ENCODE measurements at places on chromosomes 2 and 18. TPM values are rescaled to one million over a fixed set of nuclear protein-coding genes. Genes with fewer than 3 reads are reported as not detected.

DNA sequence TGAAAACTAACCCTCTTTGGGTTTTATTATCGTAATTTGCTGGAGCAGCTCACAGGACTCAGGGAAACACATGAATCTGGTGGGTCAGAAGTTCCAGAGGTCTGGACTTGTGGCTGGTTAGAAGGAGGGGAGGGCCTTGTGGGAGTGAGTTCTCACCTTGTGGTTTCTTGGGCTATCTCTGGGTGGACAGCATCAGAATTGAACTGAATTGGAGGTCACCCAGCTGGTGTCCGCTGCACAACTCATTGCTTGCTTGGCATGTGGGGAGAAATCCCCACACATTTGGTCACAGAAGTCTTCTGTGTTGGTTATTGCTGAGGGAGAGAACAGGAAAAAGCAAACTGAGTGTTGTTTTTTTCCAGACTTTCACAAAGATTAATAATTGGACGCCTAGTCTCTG is 27.5 kb downstream of the ZNF892 start:
- no peak overlapping the region for H3K4me3 ChIP-seq
- no peaks in the 10 kb centered on the region for H3K4me1 ChIP-seq
- H3K27me3 ChIP-seq = no peaks in the 10 kb centered on the region
- no peak overlapping the region for H3K27ac ChIP-seq
- no peak for DNase-seq

DNA sequence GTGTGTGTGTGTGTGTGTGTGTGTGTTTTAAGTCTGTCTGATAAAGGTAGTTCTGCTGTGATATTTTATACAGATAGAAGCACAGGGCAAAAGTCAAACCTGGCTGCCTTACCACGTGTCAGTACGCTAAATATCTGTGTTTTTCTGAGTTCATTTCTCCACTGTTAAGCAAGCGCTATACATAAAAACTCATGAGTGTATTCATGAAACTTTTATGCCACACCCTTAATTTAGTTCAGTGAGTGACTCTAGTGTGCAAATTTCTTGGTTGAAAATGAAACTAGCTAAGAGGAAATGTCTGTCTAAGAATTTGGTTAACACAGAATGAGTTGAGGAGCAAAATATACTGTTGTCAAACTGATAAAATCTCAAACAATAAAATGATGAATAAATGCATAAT is 11.2 kb downstream of the CASP10 start:
- H3K4me3 ChIP-seq = no peak overlapping the region
- H3K4me1 ChIP-seq = peaks cover 20% of the 10 kb centered on the region
- H3K36me3 ChIP-seq = peaks cover 54% of the 10 kb centered on the region

- no peak for DNase-seq
- no peaks in the 10 kb centered on the region for H3K27me3 ChIP-seq
- no peaks in the 10 kb centered on the region for H3K36me3 ChIP-seq
- H3K27ac ChIP-seq = no peak overlapping the region
These were observed 360.8 kb downstream of the SOCS6 start for GRCh38 chr18:70649683-70650082.

DNA sequence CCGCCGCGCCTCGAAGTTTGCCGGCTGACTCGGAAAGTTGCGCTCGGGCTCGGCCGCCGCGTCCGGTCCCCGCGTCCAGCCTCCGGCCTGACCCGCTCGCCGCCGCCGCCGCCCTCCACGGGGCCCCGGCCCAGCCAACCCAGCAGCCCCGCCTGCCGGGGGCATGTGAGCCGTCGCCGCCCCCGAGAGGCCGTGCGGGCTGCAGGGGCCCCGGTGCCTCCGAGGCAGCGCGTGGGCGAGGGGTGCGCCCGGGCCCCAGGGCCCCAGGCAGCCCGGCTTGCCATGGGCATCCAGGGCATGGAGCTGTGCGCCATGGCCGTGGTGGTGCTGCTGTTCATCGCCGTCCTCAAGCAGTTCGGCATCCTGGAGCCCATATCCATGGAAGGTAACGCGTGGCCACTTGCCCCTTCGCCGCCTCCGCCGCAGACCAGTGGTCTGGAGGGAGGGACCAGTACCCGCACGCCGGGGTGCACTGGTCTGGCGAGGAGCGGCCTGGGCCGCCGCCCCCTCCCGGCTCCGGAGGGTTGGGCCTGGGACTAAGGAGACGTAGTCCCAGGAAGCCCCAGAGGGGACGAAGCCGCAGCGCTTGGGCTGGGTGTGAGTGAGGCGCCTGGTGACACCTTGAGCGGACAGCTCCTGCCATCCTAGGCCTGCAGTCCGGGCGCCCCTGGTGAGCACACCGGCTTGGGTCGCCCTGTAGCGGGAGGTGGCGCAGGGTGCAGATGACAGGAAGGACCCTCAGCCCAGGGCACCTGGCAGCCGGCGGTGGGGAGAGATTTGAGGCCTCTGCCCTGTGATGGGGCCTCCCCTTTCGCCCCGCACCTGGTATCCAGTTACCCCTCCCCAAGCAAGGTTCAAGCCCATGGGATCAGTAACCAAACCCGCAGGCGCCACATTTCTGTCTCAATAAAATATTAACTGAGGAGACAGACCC is 49.9 kb downstream of the KCNIP3 start:
- H3K27ac ChIP-seq = no peak overlapping the region
- H3K4me1 ChIP-seq = peaks cover 11% of the 10 kb centered on the region
- peak overlapping the region; percentile 39 for H3K4me3 ChIP-seq
- DNase-seq = peak; percentile 66

- no peaks in the 10 kb centered on the region for H3K27me3 ChIP-seq
- H3K4me3 ChIP-seq = no peak overlapping the region
- no peaks in the 10 kb centered on the region for H3K36me3 ChIP-seq
- H3K4me1 ChIP-seq = no peaks in the 10 kb centered on the region
- DNase-seq = no peak
These were observed 43.5 kb downstream of the CALCRL start for GRCh38 chr2:187404431-187405110.

- H3K36me3 ChIP-seq = no peaks in the 10 kb centered on the region
- no peak overlapping the region for H3K27ac ChIP-seq
- H3K4me1 ChIP-seq = peaks cover 30% of the 10 kb centered on the region
- no peak overlapping the region for H3K4me3 ChIP-seq
- no peak for DNase-seq
- no peaks in the 10 kb centered on the region for H3K27me3 ChIP-seq
These were observed 117.1 kb downstream of the ZNF521 start for GRCh38 chr18:25234740-25235345.

- H3K27ac ChIP-seq = no peak overlapping the region
- H3K36me3 ChIP-seq = no peaks in the 10 kb centered on the region
- H3K4me3 ChIP-seq = no peak overlapping the region
- no peaks in the 10 kb centered on the region for H3K27me3 ChIP-seq
- no peak for DNase-seq
These were observed 47.5 kb upstream of the ASB1 start for GRCh38 chr2:238379096-238379810.

DNA sequence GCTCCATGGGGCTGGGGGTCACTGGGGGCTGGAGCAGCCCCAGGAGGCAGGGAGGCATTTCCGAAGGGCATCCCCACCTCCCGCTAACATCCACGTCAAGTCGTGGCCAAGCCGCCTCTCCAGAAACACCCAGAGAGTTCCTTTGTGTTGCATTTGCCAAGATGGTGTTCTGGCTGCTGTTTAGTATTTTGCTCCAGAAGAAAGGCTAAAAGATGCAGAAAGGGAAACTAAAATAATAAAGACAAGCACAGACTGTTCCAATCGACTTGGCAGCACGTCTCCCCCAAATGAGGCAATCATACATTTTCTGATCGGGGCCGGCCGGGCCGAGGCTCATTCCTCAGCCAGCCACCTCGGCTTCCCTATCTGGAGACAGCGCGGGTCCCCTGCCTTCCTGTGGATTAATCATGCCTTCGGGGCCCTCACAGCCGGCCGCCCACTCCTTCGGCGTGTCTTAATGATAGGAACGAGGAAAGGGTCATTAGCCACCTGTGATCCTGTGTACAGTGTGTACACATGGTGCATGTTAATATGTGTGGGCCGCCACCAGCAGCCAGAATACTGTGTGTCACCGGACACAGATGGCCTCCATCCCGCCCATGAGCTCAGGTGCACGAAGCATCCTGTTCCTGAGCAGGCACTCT is 169.2 kb downstream of the KLHL29 start:
- no peaks in the 10 kb centered on the region for H3K4me1 ChIP-seq
- H3K27me3 ChIP-seq = no peaks in the 10 kb centered on the region
- DNase-seq = no peak
- H3K36me3 ChIP-seq = no peaks in the 10 kb centered on the region
- H3K4me3 ChIP-seq = no peak overlapping the region
- H3K27ac ChIP-seq = peak overlapping the region; percentile 17

DNA sequence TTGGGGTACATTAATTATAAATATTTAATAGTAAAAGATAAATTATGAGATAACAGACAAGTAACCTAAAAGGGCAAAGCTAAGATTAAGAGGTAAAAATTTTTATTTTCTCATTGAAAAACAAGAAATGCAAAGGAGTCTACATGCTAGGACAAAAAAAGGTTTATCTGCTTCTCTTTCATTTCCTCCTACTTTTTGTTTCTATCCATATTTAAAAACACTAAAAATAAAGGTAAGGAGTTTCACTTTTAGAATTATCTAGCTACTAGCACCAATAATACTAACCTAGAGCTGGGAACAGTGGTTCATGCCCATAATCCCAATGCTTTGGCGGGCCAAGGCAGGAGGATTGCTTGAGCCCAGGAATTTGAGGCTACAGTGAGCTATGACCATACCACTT is 1551.7 kb upstream of the SLC39A10 start:
- no peak for DNase-seq
- H3K27me3 ChIP-seq = no peaks in the 10 kb centered on the region
- no peak overlapping the region for H3K4me3 ChIP-seq
- no peaks in the 10 kb centered on the region for H3K36me3 ChIP-seq

- no peaks in the 10 kb centered on the region for H3K4me1 ChIP-seq
- H3K36me3 ChIP-seq = no peaks in the 10 kb centered on the region
- no peak overlapping the region for H3K4me3 ChIP-seq
- DNase-seq = no peak
- H3K27me3 ChIP-seq = no peaks in the 10 kb centered on the region
These were observed 77.0 kb downstream of the LANCL1 start for GRCh38 chr2:210399440-210400041.

- DNase-seq = no peak
- H3K4me1 ChIP-seq = no peaks in the 10 kb centered on the region
- H3K36me3 ChIP-seq = peaks cover 14% of the 10 kb centered on the region
- H3K4me3 ChIP-seq = no peak overlapping the region
- H3K27me3 ChIP-seq = no peaks in the 10 kb centered on the region
These were observed 109.2 kb downstream of the HIBCH start for GRCh38 chr2:190210471-190210870.

- H3K27ac ChIP-seq = peak overlapping the region; percentile 24
- no peaks in the 10 kb centered on the region for H3K27me3 ChIP-seq
- no peak for DNase-seq
- peaks cover 9% of the 10 kb centered on the region for H3K4me1 ChIP-seq
- no peak overlapping the region for H3K4me3 ChIP-seq
These were observed 31.1 kb downstream of the TMEM178A start for GRCh38 chr2:39696838-39697237.

DNA sequence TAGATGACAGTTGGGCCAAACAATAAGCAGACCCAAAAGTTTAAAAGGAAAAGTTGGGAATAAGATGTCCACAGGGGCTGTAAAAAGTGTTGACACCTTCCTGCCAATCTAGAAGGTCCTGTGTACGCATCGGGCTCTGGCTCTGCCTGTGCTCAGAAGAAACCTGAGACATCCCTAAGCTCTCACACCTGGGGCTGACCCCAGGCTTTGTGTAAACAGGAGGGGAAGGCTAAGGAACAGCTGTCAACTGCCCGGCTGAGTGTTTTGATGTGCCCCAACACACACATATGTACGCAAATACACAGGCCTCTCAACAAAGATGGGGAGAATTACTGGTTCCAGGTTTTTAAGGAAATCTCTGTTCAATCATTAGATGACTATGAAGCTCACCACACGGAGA is 59.5 kb downstream of the TMEM131 start:
- no peak overlapping the region for H3K4me3 ChIP-seq
- H3K27me3 ChIP-seq = no peaks in the 10 kb centered on the region
- H3K4me1 ChIP-seq = peaks cover 34% of the 10 kb centered on the region
- no peak overlapping the region for H3K27ac ChIP-seq
- no peak for DNase-seq
- no peaks in the 10 kb centered on the region for H3K36me3 ChIP-seq

DNA sequence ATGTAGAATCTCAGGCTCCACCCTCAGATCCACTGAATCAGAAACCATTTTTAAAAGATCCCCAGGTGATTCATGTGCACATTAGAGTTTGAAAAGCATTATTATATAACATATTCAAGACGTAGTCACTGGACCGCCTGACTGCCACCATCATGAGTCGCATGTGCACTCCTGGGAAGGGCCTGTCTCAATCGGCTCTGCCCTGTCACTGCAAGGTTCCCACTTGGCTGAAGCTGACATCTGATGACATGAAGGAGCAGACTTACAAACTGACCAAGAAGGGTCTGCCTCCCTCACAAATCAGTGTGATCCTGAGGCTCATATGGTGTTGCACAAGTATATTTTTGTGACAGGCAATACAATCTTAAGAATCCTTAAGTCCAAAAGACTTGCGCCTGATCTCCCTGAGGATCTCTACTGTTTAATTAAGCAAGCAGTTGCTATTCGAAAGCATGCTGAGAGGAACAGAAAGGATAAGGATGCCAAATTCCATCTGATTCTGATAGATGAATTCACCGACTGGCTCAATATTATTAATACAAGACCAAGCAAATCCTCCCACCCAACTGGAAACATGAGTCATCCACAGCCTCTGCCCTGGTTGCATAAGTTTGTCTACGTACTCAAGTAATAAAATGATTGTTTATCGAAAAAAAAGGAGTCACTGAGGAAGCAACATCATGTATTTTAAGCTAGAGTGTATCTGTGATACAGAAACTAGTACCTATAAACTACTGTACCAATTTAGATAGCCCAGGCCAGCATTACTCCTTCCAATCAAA is 26.2 kb downstream of the ATAD2B start:
- no peak overlapping the region for H3K4me3 ChIP-seq
- no peaks in the 10 kb centered on the region for H3K27me3 ChIP-seq
- no peak overlapping the region for H3K27ac ChIP-seq
- H3K4me1 ChIP-seq = peaks cover 32% of the 10 kb centered on the region
- H3K36me3 ChIP-seq = no peaks in the 10 kb centered on the region

GRCh38 chr18:37230768-37231167 is 334.8 kb downstream of the CELF4 start:
- H3K27me3 ChIP-seq = no peaks in the 10 kb centered on the region
- no peaks in the 10 kb centered on the region for H3K36me3 ChIP-seq
- H3K27ac ChIP-seq = no peak overlapping the region
- no peaks in the 10 kb centered on the region for H3K4me1 ChIP-seq

DNA sequence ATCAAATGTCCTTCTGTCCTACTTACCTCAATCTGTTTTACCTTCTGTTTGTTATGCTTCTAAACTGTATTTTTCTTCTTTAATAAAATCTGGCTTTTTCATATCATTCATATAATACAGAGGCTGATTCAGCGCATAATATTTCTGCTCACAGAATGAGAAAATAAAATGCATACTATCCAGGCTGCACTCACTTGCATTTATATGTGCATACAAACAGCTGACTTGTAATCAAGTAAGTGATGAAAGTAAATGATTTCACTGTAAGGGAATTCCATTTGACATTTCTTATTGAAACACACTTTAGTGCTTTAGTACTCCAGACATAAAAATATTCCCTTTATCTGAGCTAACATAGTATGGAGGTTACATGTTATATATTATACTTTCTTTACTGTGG is 75.3 kb upstream of the PROKR1 start:
- H3K36me3 ChIP-seq = no peaks in the 10 kb centered on the region
- H3K27me3 ChIP-seq = no peaks in the 10 kb centered on the region
- no peak overlapping the region for H3K27ac ChIP-seq

GRCh38 chr18:41378598-41378997 is 576.4 kb upstream of the PIK3C3 start:
- no peaks in the 10 kb centered on the region for H3K27me3 ChIP-seq

Gene PKP4
- total RNA-seq = 74.7 TPM

Gene DPYSL5
- not detected for total RNA-seq

Gene TGFA
- 9.1 TPM for total RNA-seq

Gene COL4A3
- 46.4 TPM for total RNA-seq

Data from upper lobe of right lung (tissue), 1 donor.